ENCODE measurements at places on chromosomes 7 and 10.

DNA sequence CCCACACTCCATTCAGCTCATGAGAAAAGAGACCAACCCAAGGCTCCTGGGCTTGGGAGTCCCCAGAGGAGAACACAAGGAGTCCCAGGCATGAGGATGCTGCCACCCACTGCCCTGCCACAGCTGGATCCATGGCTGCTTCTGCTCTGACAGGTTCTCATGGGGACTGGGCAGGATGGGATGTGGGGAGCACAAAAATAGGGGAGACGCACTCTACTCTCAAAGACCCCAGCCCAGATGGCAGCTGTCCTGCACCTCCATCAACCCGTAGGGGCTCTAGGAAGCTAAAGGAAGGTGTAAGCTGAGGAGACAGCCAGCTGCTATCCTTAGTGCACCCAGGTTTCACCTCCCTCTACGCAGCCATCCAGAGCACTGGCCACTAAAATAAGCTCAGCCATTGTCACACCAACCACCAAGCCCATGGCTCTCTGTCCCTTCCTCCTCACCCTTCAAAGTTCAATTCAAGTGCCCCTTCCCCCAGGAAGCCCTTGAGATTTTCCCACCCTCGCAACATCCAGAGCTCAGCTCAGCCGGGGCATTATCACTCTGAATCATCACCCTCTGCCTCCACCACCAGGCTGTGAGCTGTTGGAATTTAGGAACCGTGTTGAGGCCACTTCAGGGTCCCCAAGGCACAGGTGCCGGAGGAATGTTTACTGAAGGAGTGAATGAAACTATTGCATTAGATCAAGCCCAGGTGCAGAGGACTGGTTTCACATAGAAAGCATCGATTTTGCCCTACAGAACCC, 142.1 kb downstream of the GRID1 start:
- no peak overlapping the region for H3K4me3 ChIP-seq
- H3K27ac ChIP-seq, result no peak overlapping the region
- no peak for DNase-seq

- no peaks in the 10 kb centered on the region for H3K36me3 ChIP-seq
- H3K27ac ChIP-seq, result no peak overlapping the region
- DNase-seq, result no peak
- H3K4me1 ChIP-seq, result no peaks in the 10 kb centered on the region
- H3K4me3 ChIP-seq, result no peak overlapping the region
- H3K27me3 ChIP-seq, result no peaks in the 10 kb centered on the region
Observed at GRCh38 chr7:79050603-79051002, 402.9 kb downstream of the MAGI2 start.

DNA sequence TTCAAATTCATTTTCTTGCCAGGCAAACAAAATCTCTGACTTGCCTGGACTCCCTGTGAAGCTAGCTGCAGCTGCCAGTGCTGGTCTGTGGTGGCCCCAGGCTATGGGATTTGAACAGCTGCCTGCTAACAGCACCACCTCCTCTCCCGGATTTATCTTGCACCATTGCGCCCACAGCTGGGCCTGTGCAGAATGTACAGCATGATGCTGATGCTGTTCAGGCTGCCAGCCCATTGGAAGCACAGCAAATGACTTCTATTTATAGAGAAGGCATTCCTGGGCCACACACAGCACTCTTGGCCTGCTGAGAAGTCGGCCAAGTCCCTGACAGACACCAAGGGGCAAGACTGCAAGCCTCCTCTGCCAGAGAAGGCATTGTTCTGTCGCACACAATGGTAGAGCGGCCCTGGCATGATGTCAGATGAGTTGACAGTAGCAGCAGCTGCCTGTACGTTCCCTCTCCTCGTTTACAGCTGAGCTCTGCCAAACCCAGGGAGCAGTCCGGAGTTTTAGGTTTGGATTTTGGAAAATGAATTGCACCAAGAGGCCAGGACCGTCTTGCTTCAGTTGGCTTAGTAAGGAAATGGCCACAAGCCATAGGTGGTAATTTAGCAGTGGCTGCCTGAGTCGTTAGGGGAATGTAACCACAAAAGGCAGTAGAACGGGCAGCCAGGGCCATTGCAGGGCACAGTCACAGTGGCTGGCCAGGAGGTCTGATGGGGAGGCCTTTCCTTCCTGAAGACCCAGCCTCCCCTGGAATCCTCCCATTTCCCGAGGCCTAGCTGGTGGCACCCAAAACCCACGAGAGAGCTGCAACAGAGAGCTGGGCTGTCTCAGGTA, 38.5 kb downstream of the MTURN start:
- H3K36me3 ChIP-seq, result no peaks in the 10 kb centered on the region
- H3K27me3 ChIP-seq, result no peaks in the 10 kb centered on the region
- no peak overlapping the region for H3K4me3 ChIP-seq
- peak; percentile 74 for DNase-seq
- H3K27ac ChIP-seq, result peak overlapping the region; percentile 80

DNA sequence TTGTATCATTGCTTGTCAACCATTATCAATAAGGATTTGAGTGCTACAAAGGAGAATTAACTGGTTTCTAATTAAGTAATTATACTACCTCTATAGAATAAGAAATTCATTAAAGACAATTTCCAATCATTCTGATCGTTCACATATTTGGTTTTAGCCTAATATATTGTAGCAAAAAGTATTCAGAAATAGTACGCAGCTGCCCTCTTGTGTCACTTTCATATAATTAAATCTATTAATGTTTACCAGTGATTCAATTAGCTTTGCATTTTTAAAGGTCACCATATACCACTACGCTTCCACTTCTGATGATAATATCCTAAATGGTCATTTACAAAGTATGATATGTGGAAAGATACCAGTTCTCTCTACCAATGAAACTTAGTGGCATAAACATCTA, 128.3 kb downstream of the NEBL start:
- no peaks in the 10 kb centered on the region for H3K36me3 ChIP-seq
- no peak overlapping the region for H3K27ac ChIP-seq
- peaks cover 7% of the 10 kb centered on the region for H3K4me1 ChIP-seq
- no peak overlapping the region for H3K4me3 ChIP-seq

DNA sequence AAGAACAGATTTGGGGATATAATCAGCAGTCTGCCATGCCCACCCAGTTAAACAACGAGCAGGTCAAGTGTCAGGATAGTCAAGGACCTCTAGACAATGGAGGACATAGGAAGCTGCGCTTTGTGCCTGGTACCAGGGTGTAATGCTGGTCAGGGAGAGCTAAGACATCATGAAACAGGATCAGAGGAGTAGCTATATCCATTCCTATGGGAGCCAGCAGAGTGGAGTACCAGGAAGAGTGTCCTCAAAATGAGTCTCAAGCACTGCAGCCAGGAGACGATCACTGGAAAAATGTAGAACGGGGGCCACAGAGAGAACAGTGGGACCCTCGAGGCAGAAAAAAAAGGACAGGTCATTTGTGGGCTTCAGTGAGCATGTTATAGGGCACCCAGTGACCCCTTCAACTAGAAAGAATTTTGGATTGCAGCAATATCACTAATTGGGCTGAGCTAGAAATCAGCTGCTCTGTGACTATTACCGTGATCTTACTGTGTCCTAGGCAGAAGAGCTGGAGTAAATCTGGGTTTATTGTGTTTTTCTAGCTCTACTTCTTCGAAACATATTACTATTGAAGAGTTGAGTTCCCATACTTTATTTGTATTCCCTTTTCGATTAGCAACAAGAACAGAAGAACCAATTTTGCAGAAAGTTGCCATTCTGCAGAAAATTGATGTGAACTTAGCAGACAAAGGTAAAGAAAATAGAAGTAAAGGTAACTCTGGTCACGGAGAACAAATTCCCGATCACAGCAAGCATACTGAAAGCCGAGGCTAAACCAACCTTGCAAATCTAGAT, 319.6 kb downstream of the AHR start:
- no peaks in the 10 kb centered on the region for H3K4me1 ChIP-seq
- H3K36me3 ChIP-seq, result no peaks in the 10 kb centered on the region
- H3K4me3 ChIP-seq, result no peak overlapping the region

DNA sequence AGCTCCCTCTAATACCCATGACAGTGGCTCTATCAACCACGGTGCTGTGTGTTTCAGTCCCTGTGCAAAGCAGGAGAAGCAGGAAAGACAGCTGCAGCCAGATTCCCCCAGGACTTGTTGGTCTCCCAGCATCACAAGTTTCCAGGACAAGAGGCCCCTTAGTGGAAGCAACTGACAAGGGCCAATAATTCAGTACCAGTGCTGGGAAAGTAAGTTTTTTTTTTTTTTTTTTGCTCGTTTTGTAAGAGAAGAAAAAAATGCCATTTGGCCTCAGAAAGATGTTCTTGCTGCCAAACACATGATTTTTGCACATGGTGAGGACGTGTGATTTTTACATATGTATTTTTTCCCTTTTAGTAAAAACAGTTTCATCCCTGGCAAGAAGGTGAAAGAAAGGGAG, 284.2 kb upstream of the ZMIZ1 start:
- H3K4me1 ChIP-seq, result peaks cover 34% of the 10 kb centered on the region
- no peaks in the 10 kb centered on the region for H3K36me3 ChIP-seq
- no peak overlapping the region for H3K27ac ChIP-seq
- H3K27me3 ChIP-seq, result no peaks in the 10 kb centered on the region
- DNase-seq, result peak; percentile 10

GRCh38 chr7:48101352-48101751, 12.3 kb downstream of the UPP1 start:
- no peak for DNase-seq
- peaks cover 78% of the 10 kb centered on the region for H3K36me3 ChIP-seq
- H3K27ac ChIP-seq, result no peak overlapping the region
- H3K27me3 ChIP-seq, result no peaks in the 10 kb centered on the region

Data from left ventricle myocardium inferior (tissue), 1 donor.